ENCODE measurements at places on chromosomes 5 and 9.

DNA sequence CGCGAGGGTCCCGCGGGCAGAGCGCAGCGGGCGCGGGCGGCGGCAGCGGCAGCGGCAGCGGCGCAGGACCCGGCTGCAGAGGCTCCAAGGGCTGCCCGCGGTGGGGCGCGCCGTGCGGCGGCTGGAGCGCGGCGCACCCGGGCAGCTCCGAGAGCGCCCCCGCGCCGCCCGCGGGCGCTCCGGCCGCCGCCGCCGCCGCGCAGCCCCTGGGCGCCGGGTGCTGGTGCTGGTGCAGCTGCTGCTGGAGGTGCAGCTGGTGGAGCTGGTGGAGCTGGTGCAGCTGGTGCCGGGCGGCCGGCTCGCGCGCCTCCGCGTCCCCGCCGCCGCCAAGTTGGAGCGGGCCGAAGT, 644 bp downstream of the IER5L start:
- DNase-seq: no peak

DNA sequence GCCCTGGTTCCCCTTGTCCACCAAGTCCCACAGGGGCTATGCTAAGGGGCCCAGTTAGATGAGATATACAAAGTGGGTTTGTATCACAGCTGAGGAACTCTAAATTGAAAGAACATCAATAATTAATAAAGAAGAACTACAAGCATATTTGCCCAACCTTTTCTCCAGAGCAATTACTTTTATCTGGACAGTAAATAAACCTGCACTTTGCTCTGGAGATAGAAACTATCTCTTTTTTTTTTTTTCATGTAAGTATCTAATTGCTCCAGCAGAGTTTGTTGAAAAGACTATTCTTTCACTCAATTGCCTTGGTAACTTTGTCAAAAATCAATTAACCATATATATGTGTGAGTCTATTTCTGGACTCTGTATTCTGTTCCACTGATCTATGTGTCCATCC, 6.0 kb upstream of the CDKN2AIPNL start:
- no peak for DNase-seq

DNA sequence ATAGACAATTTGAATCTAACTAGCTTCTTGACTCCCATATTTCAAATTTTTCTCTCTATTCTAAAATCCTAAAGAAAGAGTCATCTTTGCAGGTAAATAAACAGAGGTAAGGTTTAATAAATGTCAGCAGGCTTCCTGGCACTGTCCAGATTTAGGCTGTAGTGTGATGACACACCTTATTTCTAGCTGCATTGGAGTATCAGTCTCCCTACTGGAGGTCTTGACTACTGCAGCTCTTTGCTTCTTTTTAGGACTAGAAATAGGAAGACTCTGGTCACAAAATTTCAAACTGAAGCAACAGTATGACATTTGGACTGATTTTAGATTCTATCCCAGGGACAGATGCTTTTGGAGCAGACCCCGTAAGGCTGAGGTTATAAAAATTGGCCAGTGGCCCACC, 40.7 kb upstream of the PPP3R2 start:
- no peak for DNase-seq

DNA sequence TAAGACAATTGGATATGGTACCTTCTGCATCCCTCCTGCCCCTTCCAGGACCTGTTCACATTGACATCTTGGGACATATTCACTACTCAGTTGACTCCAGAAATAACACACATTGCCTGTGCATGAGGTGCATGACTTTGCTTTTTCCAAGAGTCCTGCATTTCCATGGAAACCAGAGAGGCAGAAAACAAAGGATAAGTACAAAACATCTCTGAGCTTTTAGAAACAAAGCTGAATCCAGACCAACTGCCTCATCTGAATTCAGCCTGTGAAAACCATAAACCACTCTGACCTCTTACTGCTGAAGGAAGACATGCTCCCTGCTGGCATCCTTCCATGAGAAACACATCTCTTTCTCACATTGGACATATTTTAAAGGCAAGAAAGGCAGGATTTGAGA, 695.1 kb downstream of the TAF11L14 start:
- DNase-seq: no peak

GRCh38 chr9:134036130-134036529, 10.8 kb downstream of the BRD3OS start:
- no peak for DNase-seq

GRCh38 chr5:137699336-137700281, 36.3 kb downstream of the KLHL3 start:
- DNase-seq: no peak
